ENCODE measurements at places on chromosomes 1 and 21.

- DNase-seq = no peak
These were observed 65.8 kb downstream of the AHCTF1 start for GRCh38 chr1:246865921-246866320.

GRCh38 chr1:228004331-228004855 lies 2.4 kb upstream of the WNT3A start:
- DNase-seq = no peak

DNA sequence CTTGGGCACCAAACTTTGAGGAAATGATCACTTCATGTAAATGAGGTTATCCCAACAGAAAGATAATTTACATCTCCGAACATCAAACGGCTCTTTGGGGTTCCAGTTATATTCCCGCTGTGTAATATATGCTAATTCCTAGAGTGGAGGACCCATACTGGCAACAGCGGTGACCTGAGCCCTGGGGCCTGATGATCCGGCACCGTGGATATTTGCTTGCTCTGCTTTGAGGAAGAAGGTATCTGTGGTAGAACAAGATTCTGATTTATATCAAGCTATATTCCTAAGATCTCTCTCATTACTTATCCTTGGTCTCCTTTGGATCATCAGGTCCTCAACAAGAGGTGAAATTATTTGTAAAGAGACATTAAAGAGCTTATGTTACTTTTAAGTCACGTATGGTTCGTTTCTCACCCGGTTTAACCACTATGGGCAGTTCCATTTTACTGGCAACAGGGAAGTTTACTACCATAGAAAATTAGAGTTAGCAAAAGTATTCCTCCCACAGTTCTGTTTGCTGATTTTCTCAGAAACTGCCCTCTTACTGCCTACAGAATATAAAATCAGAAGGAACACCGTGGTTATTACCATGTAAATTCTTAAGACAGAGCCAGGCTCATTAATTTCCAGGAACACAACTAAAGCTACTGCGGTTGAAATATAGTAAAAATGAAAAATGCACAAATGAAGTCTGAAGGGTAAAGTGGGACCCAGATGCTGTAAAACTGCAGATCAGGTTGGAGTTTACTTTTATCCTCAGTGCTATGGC lies 56.7 kb downstream of the MRPL39 start:
- no peak for DNase-seq

DNA sequence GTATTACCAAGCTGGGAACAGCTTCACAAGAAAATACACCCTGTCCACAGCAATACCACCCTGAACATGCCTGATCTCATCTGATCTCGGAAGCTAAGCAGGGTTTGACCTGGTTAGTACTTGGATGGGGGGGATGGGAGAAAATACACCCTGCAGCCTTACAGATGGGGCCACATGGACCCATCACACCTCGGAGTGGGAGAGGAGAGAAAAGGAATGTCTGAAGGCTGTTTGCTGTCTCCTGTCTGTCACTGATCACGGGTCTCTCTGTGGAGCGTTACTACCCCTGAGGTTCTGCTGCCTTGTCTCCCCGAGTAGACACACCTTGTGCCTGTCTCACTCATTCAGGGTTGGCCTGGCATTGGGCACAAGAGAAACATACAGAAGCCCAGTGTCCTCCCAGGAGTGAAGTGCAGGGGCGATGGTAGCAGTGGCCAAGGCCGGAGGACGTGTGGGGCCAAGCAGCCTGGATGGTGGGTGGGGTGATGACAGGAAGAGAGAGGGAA lies 48.0 kb downstream of the TEX35 start:
- no peak for DNase-seq

- no peak for DNase-seq
These were observed 667.1 kb upstream of the PKN2 start for GRCh38 chr1:88016947-88017346.

- DNase-seq = no peak
These were observed 5.0 kb upstream of the ADAMTS1 start for GRCh38 chr21:26850116-26850643.

DNA sequence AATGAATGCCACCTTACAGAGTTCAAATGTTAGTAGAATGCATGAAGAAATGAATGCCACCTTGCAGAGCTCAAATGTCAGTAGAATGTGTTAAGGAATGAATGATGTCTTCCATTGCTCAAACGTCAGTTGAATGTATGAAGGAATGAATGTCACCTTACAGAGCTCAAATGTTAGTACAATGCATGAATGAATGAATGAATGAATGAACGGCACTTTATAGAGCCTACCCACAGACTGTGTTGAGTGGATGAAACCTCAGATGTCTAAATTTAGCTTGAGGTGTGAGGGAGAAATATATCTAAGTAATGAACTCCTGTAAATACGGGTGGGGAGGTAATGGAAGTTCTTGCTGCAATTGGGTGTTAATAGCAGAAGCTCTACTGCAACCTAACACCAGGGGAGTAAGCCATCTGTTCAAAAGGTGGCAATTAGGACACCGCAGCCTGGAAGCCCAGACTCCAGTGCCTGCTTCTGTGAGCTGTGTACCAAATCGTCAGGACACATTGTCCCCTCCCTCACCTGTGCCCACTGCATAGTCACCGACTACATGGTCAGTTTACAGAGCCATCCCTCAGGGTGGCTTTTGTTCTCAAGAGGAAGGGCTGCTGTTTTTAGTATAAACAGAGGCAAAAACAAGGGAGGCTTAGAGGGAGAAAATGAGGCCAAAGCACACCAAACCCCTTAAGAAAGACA lies 26.7 kb downstream of the SUSD4 start:
- DNase-seq = no peak

- DNase-seq = no peak
These were observed 28.6 kb downstream of the GFI1 start for GRCh38 chr1:92458146-92458545.

DNA sequence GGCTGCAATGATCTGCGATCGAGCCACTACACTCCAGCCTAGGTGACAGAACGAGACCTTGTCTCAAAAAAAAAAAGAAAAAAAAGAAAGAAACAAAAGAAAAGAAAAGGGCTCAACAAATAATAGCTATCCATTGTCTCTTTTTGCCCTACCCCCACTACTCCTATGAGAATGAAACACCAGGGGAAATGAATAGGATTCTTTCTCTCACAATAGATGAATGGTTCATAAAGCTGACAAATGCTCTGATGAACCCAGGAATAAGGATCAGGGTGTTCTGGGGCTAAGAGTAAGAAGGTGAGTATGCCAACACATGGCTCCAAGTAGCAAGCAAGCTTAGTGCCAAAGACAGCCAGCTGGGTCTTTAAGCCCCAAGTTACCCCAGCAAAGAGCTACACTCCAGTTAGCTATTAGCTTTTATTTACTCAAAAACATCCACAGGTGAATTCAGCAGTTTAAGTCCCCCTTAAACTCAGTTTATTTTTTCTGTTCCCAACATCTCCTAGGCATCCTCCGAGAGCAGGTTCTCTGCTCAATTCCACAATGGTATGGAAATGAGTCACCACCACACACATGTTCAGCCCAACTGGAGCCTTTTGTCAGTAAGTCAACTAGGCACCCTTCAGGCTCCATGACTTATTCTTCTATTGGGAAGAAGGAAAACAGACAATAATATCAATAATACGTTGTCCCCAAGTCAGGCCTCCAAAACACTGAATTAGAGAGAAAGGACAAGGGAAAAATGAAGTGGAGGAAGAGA lies 4.2 kb downstream of the ADORA3 start:
- no peak for DNase-seq

GRCh38 chr1:84877592-84877991 lies 15.4 kb downstream of the LPAR3 start:
- DNase-seq = no peak

- no peak for DNase-seq
These were observed 2.9 kb upstream of the PSEN2 start for GRCh38 chr1:226867461-226868054.

DNA sequence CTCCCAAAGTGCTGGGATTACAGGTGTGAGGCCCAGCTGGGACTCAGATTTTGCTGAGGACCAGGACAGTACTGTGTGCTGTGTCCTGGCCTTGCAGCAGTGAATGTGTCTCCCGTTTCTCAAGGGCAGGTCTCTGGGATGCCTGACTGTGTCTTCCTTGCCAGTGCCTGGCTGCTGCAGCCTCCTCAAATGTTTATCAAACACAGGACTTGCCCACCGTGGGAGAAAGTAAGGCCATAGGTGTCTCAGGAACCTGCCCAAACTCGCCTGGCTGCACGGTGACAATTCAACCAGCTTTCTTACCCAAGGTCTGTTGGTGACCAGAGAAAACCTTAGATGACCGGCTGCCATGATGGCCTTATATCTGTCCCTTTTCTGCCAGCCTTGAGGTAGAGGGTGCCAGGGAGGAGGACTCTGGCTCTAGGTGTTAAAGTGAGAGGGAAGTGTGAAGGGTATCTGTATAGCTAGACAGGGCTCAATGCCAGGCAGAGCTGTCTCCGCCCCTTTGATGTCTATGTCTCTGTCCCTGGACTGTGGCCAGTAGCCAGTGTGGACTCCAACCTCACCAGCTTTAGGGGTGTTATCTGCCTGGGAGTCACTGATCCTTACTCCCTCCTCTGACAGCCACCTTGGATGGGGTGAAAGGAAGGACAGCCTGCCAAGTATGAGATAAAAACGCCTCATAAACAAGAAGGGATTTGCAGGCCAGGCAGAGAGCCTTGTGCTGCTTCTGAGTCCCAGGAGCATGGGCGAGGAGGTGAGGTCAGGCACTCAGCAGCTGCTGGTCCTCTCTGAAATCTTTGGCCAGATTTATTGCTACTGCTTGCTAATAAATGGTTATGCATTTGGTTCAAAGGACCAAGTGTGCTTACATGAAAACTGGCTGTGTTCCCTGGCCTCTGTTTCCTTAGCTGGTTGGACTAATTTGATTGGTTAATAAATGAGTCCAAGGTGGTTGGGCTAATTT lies 22.3 kb downstream of the IL6R start:
- no peak for DNase-seq

DNA sequence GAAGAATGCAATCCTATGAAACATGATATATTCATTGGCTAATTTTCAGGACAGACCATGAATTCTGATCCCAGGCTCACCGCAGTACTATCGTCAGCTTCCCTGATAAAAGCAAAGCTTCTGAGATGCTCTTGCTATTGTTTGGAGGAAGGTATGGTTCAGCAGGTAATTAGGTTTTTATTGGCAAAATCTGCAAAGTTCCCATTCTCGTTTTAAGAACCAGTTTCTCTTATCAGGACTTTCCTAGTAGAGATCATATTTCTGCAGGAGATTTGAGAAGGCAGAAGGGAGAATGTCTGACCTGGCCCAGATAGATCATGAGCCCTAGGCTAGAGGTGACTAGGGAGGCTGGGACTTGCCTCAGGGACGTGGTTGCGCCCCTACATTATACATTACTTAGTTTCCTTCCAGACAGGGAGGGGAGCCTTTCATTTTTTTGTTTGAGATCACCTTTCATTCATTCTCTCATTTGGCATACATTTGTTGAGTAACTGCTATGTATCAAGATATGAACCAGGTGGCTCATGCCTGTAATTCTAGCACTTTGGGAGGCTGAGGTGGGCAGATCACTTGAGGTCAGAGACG lies 108.8 kb downstream of the NRIP1 start:
- no peak for DNase-seq

GRCh38 chr1:63967901-63968300 lies 194.1 kb downstream of the ROR1 start:
- DNase-seq = no peak

GRCh38 chr1:243663651-243664050 lies 186.4 kb downstream of the AKT3 start:
- DNase-seq = no peak

DNA sequence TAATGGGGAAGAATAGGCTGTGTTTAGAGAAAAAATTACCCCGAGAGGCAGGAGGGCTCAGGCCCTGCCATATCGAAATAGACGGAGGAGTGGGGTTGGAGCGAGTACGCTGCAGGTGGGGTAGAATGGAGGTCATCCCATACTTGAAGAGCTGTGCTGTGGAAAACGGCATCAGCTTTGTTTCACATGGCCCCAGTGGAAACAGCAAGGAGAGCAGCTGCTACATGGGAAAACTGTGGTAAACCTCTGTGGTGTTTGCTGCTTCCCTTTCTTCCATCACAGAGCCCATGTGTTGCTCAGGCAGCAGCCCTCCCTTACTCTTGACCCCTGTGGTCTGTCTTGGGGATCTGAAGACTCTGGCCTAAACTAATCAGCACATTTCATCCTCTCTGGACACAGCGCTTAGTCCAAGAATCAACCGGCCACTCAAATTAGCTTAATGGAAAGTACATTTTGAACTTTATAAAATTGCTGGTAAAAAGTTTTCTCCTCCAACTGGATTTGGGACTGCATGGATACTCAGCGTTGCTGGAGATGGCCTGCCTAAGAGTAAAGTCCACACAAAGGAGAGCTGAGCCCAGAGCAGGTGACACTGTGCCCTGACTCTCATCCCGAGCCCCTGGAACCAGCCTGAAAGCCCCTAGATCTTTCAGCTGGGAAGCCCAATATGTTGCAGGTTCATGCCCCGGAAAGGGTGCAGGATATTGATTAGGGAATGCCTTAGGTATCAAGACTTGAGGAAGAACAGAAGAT lies 127.1 kb upstream of the GADD45A start:
- DNase-seq = no peak

- no peak for DNase-seq
These were observed 70.3 kb upstream of the KCNK1 start for GRCh38 chr1:233543338-233544255.

- DNase-seq = no peak
These were observed 11.0 kb downstream of the NHLH2 start for GRCh38 chr1:115829947-115830346.

GRCh38 chr1:48591181-48591580 lies 119.2 kb upstream of the SPATA6 start:
- no peak for DNase-seq

DNA sequence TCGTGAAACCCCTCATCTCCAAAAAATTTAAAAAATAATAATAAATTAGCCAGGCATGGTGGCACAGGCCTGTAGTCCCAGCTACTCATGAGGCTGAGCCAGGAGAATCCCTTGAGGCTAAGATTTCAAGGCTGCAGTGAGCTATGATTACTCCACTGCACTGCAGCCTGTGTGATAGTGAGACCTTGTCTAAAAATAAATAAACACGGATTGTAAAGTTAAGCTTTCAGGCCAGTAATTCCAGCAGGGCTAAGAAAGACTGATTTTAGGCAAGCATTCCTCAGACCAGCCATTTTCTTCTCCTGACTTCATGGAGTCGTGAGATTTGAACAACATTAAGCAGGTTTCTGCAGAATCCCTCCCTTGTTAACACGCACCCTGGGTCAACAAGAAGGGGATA lies 77.2 kb upstream of the EFHD2 start:
- DNase-seq = no peak

- DNase-seq = peak; percentile 39
These were observed 520 bp downstream of the ZBTB17 start for GRCh38 chr1:15975358-15975804.

GRCh38 chr1:87833166-87833565 lies 504.5 kb downstream of the LMO4 start:
- no peak for DNase-seq

All from activated naive CD4-positive, alpha-beta T cell (primary cell).